ENCODE measurements at places on chromosomes 4 and X.

GRCh38 chr4:182248295-182248694, 5.1 kb downstream of the TENM3 start:
- DNase-seq, result no peak

DNA sequence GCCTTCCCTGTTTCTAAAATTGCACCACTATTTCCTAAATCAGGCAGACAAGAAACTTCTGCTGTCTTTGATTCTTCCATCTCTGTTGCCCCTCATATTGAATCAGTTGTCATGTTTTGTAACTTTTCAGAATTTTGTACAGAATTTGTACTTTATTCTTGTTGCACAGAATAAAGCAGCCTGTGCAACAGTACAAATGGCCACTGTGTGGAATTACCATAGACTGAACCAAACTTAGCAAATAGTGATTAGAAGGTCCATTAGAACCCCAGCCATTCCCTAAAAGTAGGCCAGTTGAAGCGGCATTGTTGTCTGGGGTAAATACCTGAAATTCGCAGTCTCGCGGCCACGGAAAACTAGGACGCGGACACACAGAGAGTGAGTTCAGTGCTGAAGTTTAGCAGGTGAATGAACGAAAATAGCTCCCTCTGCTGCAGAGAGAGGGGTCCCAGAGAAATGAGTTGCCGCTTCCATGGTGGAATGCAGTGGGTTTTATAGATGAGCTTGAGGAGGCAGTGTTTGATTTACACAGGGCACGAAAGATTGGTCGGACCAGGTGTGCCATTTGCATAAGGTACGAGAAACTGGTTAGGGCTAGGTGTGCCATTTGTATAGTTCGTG, 71.8 kb downstream of the C4orf33 start:
- DNase-seq, result no peak

DNA sequence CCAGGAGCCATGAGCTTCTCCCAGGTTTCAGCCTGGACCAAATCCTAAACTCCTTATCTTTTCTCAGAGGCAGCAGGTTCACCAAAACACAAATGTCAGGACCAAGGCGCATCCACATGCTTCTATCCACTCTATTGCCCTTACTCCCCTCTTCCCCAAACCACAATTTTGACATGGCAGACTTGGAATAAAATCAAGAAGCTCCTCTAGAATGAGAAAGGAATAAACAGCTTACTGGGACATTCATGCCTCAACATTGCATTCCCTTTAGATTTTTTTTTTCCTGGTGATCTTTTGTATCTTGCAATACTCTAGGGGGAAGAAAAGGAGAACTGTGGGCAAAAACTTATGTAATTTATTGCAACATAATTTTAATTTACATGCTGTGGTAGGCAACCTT, 119.1 kb downstream of the TSPAN5 start:
- DNase-seq, result no peak

DNA sequence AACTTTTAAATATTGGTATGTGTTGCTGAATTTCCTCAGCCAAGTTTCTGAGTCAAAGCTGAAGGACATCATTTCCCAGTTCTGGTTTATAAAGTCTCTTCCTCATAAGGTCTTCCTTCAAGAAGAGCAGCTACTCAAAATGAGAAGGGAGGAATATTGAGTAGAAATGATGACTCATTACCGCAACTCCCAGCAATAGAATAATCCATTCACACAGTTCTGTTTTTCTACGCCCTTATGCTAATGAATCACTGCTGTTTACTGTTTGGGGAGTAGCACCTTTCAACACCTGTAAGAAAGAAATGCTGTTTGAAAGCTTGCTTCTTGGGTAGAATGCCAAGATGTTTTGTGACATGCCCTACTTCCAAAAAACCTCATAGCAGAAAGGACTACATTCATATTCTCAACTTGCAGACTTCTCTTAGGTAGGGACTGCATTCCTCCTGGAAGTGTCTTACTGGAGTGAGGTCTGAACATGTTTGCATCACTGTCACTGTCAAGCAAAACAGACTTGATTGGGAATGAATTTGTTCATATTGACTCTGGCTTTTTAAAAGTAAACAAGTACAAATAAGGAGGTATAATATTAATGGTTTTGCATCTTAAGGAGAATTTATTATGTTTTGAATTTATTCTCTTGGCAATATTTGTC, 147.2 kb upstream of the BANK1 start:
- DNase-seq, result no peak

GRCh38 chr4:74536557-74536956, 91.6 kb downstream of the AREG start:
- no peak for DNase-seq

DNA sequence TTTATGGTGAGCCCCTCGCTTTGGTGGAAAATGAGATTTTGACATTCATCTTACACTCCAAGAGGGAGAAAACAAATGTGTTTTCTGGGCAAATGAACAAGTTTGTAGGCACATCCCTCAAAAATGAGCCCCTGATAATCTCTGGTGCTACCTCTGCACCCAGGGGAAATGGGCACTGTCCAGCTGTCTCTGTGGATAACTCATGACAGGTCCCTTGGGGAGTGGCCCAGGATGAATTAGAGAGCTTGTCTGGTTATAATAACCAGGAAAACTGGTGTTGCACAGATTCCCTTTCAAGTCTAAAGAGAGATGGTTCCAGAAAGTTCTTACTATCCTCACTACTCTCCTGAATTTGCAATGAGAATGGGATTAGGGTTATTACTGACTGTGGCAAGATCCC, 7.5 kb downstream of the RASL11B start:
- DNase-seq, result no peak

- DNase-seq, result no peak
Measured at GRCh38 chr4:140019619-140020347, 134.2 kb downstream of the MAML3 start.

DNA sequence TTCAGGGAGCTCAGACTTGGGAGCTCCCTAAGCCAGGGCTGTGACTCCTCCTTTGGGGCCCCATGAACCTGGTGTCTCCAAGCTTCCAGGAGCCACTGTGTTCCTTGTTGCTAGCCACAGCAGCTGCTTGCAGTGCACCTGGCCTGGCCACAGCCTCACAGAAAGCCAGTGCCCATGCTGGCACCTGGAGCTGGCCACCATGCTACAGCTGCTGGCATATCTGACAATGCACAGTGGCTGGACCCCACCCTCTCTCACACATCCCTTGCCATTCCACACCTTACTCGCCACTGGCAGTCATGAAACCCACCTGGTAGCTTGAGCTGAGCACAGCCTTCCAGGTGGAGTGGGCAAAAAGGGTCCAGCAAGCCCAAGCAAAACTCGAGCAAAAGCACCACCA, 441.7 kb downstream of the ARAP2 start:
- no peak for DNase-seq

DNA sequence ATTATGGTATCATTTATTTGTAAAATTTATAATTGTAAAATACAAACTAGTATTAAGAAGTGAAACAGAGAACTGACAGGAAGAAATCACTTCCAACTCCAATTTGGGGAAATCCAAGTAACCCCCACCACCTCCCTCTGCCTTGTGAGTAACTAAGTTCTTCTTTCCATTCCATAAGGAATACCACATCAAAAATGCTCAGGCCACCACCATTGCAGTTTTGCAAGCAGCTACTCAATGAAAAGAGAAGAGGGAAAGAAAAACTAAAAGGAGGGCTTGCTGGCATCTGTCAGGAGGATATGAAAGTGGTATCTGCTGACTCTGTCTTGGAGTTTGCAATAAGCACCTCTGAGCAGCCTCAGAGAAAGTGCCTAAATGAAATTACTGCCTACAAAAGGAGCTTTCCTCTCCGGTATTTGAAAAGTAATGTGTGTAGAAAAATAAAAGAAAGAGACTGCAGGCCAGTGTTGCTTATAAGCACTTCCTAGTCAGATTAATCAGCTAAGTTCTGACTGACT, 228.7 kb downstream of the OPHN1 start:
- DNase-seq, result no peak

DNA sequence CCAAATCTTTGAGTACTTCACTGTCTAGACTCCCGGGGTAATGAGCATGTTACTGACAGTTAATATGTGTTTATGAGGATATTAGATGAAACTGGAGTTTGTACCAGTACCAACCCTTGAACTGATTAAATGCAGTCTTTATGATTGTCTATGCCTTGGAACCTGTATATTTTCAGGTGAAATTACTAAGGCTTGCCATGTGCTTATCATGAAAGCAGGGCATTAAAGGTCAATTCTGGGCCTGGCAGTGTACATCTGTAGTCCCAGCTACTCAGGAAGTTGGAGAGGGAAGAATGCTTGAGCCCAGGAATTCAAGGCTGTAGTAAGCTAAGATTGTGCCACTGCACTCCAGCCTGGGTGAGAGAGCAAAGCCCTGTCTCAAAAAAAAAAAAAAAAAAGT, 27.6 kb downstream of the PHEX start:
- no peak for DNase-seq

GRCh38 chr4:119116925-119117900, 18.4 kb upstream of the MYOZ2 start:
- no peak for DNase-seq

- DNase-seq, result no peak
Measured at GRCh38 chrX:132532913-132533312, 44.1 kb upstream of the MBNL3 start.

- DNase-seq, result no peak
Measured at GRCh38 chrX:112834031-112834845, 6.4 kb downstream of the AMOT start.

DNA sequence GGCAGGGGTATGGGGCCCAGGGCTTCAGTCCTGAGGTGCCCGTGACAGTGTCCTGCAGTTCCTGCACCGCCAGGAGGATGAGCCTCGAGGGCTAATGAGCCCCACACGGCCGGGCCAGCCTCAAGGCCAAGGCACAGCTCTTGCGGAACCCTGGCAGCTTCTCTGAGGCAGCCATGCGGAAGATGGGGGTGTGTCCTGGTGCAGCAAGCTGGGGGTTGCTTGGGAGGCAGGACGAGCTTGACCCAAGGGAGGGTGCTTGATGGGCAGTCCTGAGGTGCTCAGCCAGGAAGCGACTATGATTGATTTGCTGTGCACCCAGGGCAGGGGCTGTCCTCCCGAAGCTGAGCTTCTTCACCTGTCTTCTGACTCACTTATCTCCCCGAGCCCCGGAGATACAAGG, 9.1 kb upstream of the FGFR3 start:
- DNase-seq, result no peak

DNA sequence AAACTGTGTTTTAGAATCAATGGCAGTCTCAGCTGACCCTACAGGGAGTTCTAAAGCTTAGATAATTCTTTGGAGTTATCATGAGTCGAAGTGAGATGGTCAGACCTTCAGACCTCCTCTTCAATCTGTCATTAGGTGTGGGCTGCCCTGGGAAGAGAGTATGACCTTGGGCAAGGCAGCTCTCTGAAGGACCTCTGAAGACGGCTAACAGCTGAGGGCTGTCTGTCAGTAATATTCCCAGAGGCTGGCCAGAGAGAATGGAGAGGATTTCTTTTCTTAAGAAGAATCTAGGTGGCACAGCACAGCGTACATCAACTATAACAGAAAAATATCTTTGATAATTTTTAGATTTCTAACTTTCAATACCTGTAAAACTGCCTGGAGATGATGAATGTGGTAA, 379.4 kb downstream of the ZNF674 start:
- DNase-seq, result no peak

DNA sequence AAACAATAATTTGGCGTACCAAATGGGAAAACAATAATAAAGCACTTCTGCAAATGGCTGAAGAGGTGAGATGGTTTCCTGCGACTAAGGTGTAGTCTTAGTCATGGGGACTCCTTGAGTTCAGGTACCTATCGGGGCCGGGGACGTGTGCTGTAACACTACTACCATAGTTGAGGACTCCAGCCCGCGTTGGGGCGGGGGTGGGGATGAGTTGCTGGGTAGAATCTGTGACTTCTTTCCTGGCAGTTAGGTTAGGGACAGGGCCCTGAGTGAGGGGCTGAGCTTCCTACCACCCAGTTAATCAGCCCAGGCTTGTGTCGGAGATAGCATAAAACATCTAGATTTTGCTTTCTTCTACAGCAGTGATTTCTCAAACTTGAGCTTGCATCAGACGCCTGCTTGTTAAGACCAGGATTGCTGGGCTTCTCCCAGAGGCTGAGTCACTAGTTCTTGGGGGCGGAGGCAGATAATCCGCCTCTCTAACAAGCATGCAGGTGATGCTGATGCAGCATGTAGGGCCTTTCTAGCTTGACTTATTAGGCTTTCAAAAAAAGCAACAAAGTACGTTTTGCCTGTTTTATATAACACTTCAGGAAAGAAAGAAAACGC, 30.2 kb downstream of the RBBP7 start:
- no peak for DNase-seq

DNA sequence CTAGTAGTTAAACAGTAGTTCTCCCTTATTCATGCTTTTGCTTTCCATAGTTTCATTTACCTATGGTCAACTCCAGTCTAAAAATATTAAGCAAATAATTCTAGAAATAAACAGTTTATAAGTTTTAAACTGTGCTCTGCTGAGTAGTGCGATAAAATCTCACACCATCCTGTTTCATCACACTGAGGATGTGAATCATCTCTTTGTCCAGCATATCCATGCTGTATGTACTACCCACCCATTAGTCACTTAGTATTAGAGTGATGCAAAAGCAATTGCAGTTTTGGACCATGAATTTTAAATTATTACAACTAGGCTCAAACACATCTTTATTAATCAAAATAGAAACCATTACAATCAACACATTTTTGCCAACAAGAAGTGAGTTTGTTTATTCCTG, 187.4 kb downstream of the TEX13C start:
- DNase-seq, result no peak

DNA sequence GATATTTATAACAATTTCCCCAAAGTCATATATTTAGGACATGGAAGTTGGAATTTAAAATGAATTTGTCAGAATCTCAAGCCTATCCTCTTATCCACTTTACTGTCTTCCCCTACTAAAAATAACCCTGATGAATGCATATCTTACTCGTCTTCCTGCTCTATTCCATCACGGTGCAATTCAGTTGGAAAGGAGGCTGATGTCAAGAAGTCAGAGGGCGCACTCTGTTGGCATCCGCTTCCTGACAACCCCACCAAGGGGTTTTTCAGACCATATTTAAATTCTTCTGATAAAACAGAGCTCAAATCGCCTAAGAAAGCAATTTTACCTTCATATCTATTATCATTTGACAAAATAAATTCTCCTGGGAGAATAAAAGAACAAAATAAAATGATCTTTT, 233.5 kb downstream of the ARHGAP24 start:
- no peak for DNase-seq

DNA sequence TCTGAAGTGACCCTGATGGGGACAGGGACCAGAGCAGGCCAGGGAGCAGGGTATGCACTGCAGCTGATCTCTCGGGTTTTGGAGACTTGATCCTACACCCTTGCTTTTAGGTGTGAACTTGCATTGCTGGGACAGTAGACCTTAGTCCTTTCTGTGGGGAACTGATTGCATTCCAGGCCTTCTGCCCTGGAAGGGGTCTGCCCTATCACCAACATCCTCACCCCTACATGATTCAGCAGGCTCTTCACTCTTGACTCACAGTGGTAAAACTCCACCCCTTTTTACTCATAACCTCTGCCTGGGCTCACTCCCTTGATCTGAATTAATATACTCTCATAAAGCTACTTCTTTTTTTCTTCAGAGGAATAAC, 6.6 kb upstream of the DDX60L start:
- no peak for DNase-seq
